Activated gamma-delta T cell treated with anti-CD3 and anti-CD28 coated beads, Interleukin-2, amount 50 U/mL, for 16 hours (primary cell): ENCODE measurements at places on chromosomes 13 and 19.

- no peak for DNase-seq
These were observed 93.5 kb downstream of the DACH1 start for GRCh38 chr13:71773531-71773930.

DNA sequence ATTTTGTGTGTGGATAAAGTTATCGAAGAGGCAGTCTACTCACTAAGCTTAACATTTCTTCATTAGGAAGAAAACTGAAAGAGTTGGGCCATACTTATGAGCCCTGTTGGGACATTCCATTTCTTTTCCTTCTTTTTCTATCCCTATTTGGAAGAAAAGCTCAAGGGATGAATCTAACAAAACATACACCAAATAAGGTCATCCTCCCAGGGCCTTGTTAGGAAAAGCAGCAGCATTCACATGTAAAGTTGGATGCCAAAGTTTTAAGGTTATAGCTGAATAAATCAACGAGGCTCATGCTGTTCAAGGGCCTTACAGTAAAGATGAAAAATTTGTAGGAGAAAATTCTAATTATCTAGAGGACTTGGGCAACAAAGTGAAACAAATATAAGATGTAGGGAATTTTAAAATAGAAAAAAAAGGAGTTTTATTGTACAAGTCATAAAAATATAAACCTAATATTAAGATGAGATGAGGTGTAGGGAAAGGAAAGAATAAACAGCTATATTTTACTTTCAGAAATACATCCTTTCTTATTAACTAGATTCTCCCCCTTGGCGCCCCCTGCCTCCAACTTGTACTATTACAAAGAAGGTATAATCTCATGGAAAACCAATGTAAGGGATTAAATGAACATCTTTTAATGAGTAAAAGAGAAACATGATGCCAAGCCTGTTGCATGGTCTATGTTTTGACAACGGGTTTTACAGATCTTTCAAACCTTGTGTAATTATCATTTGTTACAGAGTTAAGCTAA is 160.4 kb downstream of the PCDH20 start:
- DNase-seq = no peak

DNA sequence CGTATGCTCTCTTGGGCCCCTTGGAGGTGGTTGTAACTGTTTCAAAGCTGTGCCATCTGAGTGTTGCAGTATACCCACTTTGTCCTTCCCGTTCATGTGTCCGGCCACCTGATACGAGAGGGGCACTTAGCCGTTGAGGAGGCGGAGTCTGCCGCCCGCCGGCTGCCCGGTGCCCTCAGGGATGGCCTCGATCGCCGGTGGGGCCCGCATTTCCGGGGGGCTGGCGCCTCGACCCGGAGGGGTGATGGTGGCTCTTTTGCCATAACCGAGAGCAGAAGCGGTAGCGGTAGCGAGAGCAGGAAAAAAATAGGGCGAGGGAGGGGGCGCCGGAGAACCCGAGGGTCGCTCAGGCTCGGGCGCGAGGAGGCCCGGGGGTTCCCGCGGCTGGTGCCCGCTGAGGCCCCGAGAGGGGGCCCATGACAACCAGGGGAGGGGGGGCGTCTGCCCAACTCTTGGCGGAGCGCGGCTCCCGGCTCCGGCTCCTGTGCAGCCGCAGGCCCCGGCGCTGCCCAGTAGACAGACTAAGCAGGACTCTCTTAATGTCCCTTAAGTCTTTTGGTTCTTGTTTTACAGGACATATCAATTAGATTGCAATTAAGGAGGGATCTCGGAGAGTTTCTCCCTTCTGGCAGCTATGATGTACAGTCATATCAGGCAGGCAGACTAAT is 342.7 kb upstream of the SGCG start:
- DNase-seq = no peak

DNA sequence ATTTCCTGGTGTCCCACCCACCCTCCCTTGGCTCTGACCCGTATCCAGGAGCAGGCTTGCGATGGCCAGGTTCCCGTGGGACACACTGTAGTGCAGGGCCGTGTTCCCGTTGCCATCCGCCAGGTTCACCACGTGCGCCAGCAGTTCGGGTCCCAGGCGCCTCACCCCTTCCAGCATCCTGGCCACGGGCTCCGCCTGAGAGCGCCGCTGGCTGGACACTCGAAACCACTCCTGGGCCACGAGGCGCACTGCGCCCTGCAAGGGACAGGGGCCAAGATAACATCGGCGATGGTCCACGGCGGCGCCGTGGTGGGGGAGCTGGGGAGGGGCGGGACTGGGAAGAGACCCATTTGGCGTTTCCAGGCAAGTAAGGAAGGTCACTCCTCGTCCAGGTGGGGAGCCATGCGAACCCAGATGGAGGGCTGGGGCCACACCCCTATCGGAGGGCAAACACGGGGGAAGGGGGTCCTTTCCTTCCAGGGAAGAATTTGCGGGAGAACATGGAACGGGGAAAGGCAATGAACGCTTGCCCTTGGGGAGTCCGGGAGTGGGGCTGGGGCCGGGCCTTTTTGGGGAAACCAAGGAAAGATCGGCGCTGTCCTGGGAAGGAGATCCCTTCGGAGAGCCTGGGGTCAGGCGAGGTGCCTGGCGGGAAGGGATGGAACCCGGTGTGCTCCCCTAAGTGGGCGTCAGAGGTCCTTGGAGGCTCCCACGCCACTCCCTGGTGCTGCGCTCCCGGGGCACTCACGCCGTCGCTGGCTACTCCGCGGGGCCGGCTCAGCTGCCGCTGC is 9.9 kb downstream of the KANK3 start:
- DNase-seq = no peak

- no peak for DNase-seq
These were observed 631.8 kb upstream of the SLC10A2 start for GRCh38 chr13:103698000-103698399.

GRCh38 chr19:50198431-50199258 is 4.8 kb upstream of the MYH14 start:
- no peak for DNase-seq

- DNase-seq = no peak
These were observed 166.1 kb downstream of the USP12 start for GRCh38 chr13:27005556-27005955.

DNA sequence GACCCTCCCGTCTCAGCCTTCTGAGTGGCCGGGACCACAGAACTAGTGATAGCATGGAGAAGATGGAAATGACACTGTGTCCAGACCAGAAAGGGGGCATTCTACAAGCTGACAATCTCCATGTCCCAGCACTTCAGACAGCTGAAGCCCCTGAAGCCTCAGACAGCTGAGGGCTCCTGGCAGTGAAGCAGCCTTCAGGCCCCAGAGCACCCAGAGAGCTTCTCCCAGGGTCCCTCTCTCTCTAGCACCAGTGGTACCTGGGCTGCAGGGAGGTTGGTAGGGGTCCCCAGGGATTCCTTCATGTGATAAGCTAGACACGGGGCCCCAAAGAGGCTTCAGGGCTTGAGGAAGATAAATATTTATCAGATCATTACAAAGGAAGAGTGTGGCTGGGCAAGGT is 7.6 kb upstream of the POP4 start:
- no peak for DNase-seq

DNA sequence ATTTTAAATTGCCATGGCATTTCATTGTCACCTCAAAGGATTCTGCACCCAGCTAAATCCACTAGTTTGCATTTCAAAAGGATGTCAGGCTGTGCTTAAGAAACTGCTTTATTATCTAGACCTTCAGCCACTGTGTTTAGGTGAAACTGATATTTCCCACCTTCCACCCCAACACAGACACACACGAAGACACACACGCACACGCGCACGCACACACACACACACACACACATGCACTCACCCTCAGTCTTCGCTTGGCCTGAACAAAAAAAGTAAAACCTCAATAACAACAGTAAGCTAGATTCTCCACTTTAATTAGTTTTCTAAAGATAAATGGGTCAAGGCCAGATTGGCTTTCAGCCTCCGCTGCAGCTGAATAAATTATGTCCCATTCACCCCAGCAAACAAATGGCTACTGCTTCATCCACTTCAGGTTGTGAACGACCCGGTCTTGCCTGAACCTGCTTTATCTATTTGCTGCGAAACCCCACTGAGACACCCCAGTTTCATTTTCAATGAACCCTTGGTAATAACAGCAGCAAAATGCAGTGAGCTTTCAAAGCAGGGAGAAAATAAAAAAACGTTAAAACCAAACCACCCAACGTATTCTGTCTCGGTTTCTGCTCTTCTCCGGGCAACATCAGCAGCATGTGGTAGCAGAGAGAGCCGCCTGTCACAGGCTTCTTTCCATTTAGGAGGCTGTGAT is 166.8 kb downstream of the DCT start:
- no peak for DNase-seq

- no peak for DNase-seq
These were observed 9.6 kb downstream of the ZSCAN5C start for GRCh38 chr19:56211718-56212117.

GRCh38 chr13:111638233-111638632 is 317.8 kb downstream of the TEX29 start:
- no peak for DNase-seq

DNA sequence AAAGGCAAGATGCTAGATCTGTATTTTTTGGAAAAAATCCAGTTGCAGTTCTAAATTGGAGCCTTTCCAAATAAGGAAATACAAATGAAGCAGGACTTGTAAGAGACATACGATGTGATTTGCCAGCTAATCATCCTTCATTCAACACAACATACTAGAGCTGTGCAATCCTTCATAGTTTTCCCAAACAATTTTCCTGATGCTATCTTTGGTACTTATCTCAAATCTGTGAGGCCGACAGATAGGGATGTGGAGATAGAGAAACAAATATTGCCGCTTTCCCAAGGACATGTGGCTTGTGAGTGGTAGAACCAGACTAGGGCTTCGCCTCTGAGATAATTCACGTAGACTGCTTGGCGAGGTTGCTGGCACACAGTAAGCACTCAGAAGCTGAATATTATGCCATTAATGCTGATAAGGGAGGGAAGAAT is 176.6 kb downstream of the LMO7 start:
- DNase-seq = no peak
